ENCODE measurements at places on chromosomes 4 and X. TPM values are rescaled to one million over a fixed set of nuclear protein-coding genes. Genes with fewer than 3 reads are reported as not detected.

- H3K36me3 ChIP-seq: no peaks in the 10 kb centered on the region
- H3K27ac ChIP-seq: no peak overlapping the region
- no peaks in the 10 kb centered on the region for H3K4me1 ChIP-seq
Observed at GRCh38 chr4:148048598-148048997, 316.7 kb downstream of the ARHGAP10 start.

GRCh38 chrX:848386-848785 lies 217.8 kb downstream of the SHOX start:
- no peaks in the 10 kb centered on the region for H3K4me1 ChIP-seq
- no peak for DNase-seq
- H3K36me3 ChIP-seq: no peaks in the 10 kb centered on the region
- no peak overlapping the region for H3K4me3 ChIP-seq

DNA sequence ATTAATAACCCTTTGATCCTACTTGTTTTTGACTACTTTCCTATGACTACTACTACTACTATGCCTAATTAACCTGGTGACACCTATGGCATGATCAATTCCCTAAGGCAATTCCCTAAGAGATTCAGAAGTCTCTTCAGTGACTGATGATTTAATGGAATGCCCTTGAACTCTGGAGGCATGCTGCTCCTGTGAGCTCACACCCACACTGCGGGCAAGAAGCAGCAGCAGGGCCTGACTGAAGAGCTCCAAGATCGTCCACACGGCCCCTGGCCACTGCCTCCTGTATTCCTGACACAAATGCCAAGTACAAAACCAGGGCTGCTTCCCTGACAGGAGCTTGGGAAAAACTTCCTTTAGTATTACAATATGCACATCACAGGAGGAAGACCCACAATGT lies 74.2 kb upstream of the STS start:
- no peak overlapping the region for H3K27ac ChIP-seq
- DNase-seq: no peak
- H3K36me3 ChIP-seq: no peaks in the 10 kb centered on the region
- no peaks in the 10 kb centered on the region for H3K27me3 ChIP-seq

- no peak overlapping the region for H3K4me3 ChIP-seq
- no peaks in the 10 kb centered on the region for H3K27me3 ChIP-seq
- H3K4me1 ChIP-seq: no peaks in the 10 kb centered on the region
- no peak overlapping the region for H3K27ac ChIP-seq
- no peaks in the 10 kb centered on the region for H3K36me3 ChIP-seq
Observed at GRCh38 chr4:31592293-31592692, 872.1 kb downstream of the PCDH7 start.

DNA sequence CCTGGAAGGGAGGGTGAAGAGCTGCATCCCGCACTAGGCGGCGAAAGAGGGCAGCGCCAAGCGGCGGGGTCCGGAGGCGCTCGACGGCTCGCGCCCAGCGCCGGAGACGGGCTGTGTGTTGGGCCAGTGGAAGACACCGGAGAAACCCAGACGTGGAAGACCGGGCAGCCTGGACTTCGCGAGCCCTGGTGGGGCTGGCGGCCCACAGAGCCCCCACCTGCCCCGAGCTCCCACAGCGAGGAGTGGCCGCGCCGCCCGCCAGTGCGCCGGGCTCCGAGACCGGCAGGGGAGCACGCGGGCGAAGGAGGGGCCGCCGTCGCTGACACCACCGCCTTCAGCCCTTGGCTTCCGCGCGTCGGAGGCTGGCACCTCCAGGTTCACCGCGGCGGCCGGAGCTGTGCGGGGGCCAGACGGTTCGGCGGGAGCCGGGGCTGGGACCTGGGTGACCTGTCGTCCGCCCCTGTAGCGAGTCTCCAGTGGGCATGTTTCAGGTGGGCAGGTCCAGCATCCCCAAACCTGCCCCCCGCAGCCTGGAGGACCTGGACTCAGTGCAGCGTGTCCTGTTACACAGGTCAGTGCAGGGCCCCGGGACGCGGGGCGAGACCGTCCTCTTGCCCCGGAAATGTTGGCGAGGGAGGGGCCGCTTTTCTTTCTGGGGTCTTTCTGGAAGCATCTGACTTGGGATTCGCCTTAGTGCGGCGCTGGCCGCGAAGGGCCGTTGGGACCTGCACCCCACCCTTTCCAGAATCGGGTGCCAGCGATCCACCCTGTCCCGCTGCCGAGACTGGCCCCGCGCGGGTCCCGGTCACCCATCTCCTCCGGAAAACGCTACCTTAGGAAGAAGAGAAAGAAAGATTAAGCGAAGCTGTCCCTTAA lies 9.6 kb upstream of the INTU start:
- peaks cover 9% of the 10 kb centered on the region for H3K4me1 ChIP-seq
- H3K27ac ChIP-seq: peak overlapping the region; percentile 12
- no peaks in the 10 kb centered on the region for H3K36me3 ChIP-seq
- DNase-seq: no peak

GRCh38 chr4:173990126-173990868 lies 293.2 kb downstream of the FBXO8 start:
- no peak for DNase-seq
- H3K4me1 ChIP-seq: no peaks in the 10 kb centered on the region
- H3K4me3 ChIP-seq: no peak overlapping the region
- peak overlapping the region; percentile 28 for H3K27ac ChIP-seq
- no peaks in the 10 kb centered on the region for H3K36me3 ChIP-seq

- no peaks in the 10 kb centered on the region for H3K36me3 ChIP-seq
- no peak overlapping the region for H3K27ac ChIP-seq
- DNase-seq: no peak
Observed at GRCh38 chr4:148481636-148482035, 39.4 kb upstream of the NR3C2 start.

GRCh38 chrX:149908308-149908707 lies 21.1 kb upstream of the HSFX4 start:
- no peak overlapping the region for H3K4me3 ChIP-seq
- no peak for DNase-seq
- no peaks in the 10 kb centered on the region for H3K4me1 ChIP-seq
- no peaks in the 10 kb centered on the region for H3K36me3 ChIP-seq
- no peak overlapping the region for H3K27ac ChIP-seq

GRCh38 chr4:118279920-118280432 lies 72.8 kb downstream of the PRSS12 start:
- H3K27me3 ChIP-seq: no peaks in the 10 kb centered on the region
- H3K4me1 ChIP-seq: peaks cover 17% of the 10 kb centered on the region
- H3K27ac ChIP-seq: peak overlapping the region; percentile 97
- no peaks in the 10 kb centered on the region for H3K36me3 ChIP-seq

DNA sequence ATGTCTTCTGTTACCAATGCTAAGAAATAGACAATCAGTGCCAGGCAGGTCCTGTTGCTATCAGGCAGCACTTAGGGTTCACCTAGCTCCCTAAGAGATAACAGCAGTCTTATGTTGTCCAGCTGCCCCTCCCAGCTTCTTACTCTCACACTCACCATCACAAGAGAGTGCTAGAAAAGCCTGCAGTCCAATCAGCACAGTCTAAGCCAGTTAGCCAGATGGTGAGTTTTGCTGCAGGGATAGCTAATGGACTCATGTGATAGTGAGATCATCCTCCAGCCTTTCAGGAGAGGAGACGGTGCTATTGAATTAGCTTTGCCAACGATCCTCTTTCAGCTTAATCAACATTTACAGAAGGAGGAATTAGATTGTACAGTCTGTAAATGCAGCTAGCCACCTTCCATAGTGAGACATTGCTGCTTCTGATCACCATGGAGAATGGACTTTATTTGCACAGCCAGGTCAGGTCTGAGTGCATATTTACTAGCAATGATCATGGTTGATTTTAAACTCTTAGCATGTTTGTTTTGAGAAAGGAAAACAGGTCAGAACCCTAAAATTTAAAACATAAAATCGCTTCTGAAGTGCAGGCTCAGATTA lies 438.3 kb downstream of the CENPC start:
- no peaks in the 10 kb centered on the region for H3K36me3 ChIP-seq
- DNase-seq: no peak
- no peaks in the 10 kb centered on the region for H3K4me1 ChIP-seq
- H3K27ac ChIP-seq: no peak overlapping the region

GRCh38 chrX:15814771-15815365 lies 24.6 kb downstream of the ZRSR2 start:
- no peaks in the 10 kb centered on the region for H3K27me3 ChIP-seq
- H3K36me3 ChIP-seq: no peaks in the 10 kb centered on the region
- H3K27ac ChIP-seq: no peak overlapping the region
- H3K4me1 ChIP-seq: no peaks in the 10 kb centered on the region
- no peak overlapping the region for H3K4me3 ChIP-seq
- no peak for DNase-seq

GRCh38 chr4:45554423-45554822 lies 569.4 kb downstream of the GABRG1 start:
- H3K36me3 ChIP-seq: no peaks in the 10 kb centered on the region
- H3K4me3 ChIP-seq: no peak overlapping the region
- H3K27me3 ChIP-seq: no peaks in the 10 kb centered on the region

GRCh38 chr4:105708181-105709080 lies at the start of the genes GSTCD and INTS12:
GSTCD (plus strand) TSS chr4:105708784; CDS start chr4:105717614, 8,830 bp downstream.
INTS12 (minus strand) TSS chr4:105708689; CDS start chr4:105700005, 8,684 bp downstream.
- peaks cover 24% of the 10 kb centered on the region for H3K4me1 ChIP-seq
- peak; percentile 95 for DNase-seq
- peak within 1 kb of the TSS; percentile 88 for H3K27ac ChIP-seq
- H3K4me3 ChIP-seq: peak within 1 kb of the TSS; percentile 89
- no peaks in the 10 kb centered on the region for H3K27me3 ChIP-seq
- H3K36me3 ChIP-seq: no peaks in the 10 kb centered on the region

DNA sequence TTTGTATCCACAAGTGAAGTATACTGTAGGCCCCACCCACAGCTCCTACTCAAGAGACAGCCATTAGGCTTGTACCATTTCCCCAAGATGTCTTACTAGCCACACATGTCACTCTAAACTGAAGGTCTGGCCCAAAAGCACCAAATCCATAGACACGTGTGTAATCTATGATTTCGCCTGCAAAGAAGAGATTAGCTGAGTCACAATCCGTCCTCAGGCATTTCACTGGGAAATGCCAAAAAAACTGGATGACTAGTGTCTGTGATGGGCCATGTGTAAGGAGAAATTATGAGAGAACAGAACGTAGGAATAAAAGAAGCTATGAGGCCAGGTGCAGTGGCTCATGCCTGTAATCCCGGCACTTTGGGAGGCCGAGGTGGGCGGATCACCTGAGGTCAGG lies 21.9 kb upstream of the RP2 start:
- H3K4me1 ChIP-seq: no peaks in the 10 kb centered on the region
- DNase-seq: no peak
- no peak overlapping the region for H3K4me3 ChIP-seq
- no peak overlapping the region for H3K27ac ChIP-seq

GRCh38 chrX:130071611-130072344 lies 38.5 kb downstream of the ELF4 start:
- no peak overlapping the region for H3K4me3 ChIP-seq
- peak overlapping the region; percentile 65 for H3K27ac ChIP-seq

- no peaks in the 10 kb centered on the region for H3K27me3 ChIP-seq
- no peaks in the 10 kb centered on the region for H3K36me3 ChIP-seq
- H3K4me1 ChIP-seq: no peaks in the 10 kb centered on the region
- H3K4me3 ChIP-seq: no peak overlapping the region
- no peak for DNase-seq
- no peak overlapping the region for H3K27ac ChIP-seq
Observed at GRCh38 chrX:63529961-63530360, 178.8 kb upstream of the SPIN4 start.

GRCh38 chr4:185787926-185788679 lies 23.9 kb downstream of the SORBS2 start:
- no peak overlapping the region for H3K4me3 ChIP-seq
- no peak for DNase-seq
- H3K36me3 ChIP-seq: no peaks in the 10 kb centered on the region
- H3K27ac ChIP-seq: no peak overlapping the region

- H3K36me3 ChIP-seq: no peaks in the 10 kb centered on the region
- no peaks in the 10 kb centered on the region for H3K27me3 ChIP-seq
- H3K27ac ChIP-seq: no peak overlapping the region
- H3K4me3 ChIP-seq: no peak overlapping the region
Observed at GRCh38 chrX:11050013-11050412, 61.1 kb upstream of the HCCS start.

DNA sequence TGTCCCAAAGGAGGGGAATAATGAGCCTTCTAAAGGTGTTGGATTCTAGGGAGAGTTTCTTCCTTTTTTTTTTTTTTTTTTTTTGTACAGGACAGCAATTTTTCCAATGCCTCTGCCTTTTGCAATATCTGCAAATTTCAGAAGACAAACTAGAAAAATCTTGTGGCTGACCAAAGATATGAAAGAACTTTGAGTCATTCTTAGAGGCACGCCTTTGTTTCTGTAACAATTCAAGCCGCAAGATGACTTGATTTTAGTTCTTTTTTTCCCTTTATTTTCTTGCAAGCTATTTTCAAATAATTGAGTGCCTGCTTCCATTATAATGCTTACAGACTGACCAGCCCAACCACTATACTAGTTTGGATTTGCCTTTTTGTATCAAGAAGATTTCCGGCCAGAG lies 47.6 kb upstream of the UXT start:
- H3K36me3 ChIP-seq: no peaks in the 10 kb centered on the region
- no peak for DNase-seq
- H3K4me1 ChIP-seq: no peaks in the 10 kb centered on the region
- no peak overlapping the region for H3K4me3 ChIP-seq
- H3K27ac ChIP-seq: no peak overlapping the region
- H3K27me3 ChIP-seq: no peaks in the 10 kb centered on the region

DNA sequence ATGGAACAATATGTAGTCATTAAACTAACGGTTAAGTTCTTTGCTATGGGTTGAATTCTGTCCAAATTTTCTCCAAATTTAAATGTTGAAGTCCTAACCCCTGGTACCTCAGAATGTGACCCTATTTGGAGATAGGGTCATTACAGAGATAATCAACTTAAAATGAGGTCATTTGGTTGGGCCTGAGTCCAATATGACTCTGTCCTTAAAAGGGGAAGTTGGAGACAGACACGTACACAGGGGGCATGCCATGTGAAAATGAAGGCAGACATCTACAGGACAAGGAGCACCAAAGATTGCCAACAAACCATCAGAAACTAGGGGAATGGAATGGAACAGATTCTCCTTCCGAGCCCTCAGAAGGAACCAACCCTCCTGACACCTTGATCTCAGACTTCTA lies 492.0 kb upstream of the FTHL17 start:
- no peaks in the 10 kb centered on the region for H3K36me3 ChIP-seq
- DNase-seq: no peak
- H3K27me3 ChIP-seq: no peaks in the 10 kb centered on the region
- H3K4me3 ChIP-seq: no peak overlapping the region

The MGAT4D gene
- total RNA-seq: not detected

The TLR1 gene
- total RNA-seq: 33.8 TPM

The SPATA4 gene
- total RNA-seq: not detected

The AFP gene
- total RNA-seq: not detected

The NDST3 gene
- total RNA-seq: not detected

The CYTL1 gene
- total RNA-seq: 5.8 TPM

The ZDHHC15 gene
- total RNA-seq: not detected

The FAM9C gene
- 1.6 TPM for total RNA-seq

The SPIN2B gene
- total RNA-seq: not detected

The TKTL2 gene
- not detected for total RNA-seq

The MFAP3L gene
- total RNA-seq: 1.7 TPM

The GAGE12J gene
- not detected for total RNA-seq

The TLR7 gene
- 0.27 TPM for total RNA-seq

Data from Peyer's patch (tissue), 4 donors.